ENCODE measurements at places on chromosomes 5 and 9.

- no peak for DNase-seq
Observed at GRCh38 chr5:167823405-167823804, 468.0 kb upstream of the WWC1 start.

DNA sequence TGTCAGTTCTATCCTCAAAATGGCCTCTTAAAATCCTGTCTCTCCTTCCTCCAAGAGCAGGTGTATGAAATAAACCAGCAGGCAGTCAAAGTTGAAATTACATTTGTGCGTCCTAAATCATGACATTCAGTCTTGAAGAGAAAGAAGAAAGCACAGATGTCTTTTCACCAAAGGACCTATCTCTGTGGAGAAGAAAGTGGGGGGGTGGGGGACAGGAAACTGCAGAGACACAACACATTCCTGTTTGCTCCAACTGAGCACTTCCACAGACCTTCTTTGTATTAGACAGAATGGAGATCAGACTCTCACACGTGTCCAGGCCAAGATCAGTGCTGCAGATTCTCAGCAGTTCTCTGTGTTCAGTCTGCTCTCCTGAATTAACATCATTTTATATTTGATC lies 471.9 kb upstream of the RGMB start:
- no peak for DNase-seq

DNA sequence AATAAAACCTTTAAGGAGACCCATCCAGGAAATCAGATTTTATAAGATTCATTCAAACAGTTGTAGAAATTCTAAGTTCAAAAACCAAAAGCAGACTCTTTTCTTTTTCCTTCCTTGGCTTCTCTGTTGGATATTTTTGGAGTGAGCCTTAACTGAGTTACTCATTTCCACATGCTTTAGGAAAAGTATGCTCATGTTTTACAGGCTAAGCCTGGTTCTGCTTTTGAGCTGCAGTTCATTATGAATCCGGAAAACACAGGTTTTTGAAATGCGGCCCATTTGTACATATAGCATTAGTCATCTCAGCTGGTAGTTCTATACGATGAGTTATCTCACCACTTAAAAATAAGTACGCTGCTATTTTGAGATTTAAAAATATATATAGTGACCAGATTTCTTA lies 156.6 kb upstream of the DMRT1 start:
- no peak for DNase-seq

DNA sequence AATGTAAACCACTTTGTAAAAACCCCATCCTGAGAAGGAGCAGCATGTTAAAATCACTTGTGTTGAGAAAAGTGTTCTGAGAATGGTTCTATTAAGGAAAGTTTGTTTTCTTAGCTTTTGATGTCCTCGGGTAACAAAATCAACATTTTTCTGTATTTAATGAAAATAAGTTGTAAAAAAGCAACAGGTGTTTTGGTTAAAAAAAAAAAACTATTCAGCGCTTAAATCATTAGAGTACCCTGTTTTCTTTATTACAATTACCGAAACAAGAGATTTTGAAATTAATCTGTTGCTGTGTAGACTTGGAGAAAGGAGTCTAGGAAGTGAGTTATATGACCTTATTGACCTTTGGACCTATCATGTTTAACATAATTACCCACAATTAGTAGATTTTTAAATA lies 167.7 kb downstream of the XRCC4 start:
- no peak for DNase-seq

GRCh38 chr5:134458234-134459009 lies 46.7 kb upstream of the CDKN2AIPNL start:
- DNase-seq: no peak

DNA sequence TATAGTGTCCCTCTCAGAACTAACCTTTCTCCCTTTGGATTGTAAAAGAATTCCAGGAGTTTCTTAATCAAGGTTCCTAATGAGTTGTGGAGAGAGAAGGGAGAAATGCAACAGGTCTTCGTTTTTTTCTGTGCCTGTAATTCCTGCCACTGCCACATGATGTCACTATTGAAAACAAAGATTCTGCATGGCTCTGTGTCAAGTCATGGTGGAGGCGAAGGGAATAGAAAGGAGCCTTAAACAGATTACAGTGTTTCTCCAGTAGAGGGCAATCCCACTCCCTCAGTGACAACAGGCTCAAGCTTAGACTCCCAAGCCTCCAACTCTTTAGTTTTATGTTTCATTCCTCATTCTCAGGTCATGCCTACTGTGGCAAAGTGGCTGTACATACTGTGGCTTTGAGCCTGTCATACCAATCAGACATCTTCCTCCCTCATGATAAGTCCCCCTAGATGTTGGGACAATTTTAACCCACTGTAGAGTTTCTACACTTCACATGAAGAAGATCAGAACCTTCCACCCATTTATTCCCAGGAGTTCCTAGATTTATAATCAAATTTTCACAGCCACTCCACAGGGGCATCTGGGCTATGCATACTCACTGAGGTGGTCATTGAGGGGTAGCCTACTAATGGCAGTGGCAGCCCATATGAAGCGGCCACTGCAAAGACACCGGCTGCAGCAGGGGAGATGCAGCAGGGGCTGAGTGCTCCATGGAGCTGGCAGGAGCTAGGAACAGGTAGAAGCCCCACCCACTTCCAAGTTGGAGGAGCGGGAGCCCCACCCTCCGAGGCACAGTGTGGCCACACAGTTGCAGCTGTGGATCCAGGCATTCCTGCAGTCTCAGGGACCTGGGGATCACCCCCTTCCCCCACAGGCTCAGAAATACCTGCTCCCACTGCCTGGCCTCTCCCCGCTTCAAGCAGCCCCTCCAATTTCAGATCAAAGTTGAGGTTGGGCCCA lies 97.4 kb upstream of the TRIM32 start:
- no peak for DNase-seq

DNA sequence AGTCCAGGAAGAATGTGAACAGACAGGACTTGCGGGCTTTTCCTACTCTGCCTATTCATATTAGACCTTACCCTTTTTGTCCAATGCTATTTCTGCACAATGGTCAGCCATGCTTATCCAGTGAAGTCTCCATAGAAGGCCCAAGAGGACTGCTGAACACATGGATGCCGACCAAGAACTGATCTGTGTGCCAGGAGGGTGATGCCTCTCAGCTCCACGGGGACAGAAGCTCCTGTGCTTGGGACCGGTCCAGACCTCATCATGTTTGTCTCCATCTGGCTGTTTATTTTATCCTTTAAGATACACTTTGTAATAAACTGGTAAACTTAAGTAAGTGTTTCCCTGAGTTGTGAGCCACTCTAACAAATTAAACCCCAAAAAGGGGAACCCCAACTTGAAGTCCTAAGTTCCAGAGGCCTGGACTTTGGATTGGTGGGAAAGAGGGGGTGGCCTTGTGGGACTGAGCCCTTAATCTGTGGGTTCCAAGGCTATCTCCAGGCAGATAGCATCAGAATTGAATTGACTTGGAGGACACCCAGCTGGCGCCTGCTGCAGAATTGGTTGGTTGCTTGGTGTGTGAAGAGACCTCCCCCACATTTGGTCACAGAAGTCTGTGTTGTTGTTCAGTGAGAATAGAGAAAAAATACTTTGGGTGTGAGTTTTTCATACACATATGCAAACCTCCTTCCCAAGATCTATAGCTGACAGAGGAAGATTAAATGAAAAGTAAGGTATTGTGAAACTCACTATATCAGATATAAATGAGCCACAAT lies 57.9 kb upstream of the ANKH start:
- no peak for DNase-seq

DNA sequence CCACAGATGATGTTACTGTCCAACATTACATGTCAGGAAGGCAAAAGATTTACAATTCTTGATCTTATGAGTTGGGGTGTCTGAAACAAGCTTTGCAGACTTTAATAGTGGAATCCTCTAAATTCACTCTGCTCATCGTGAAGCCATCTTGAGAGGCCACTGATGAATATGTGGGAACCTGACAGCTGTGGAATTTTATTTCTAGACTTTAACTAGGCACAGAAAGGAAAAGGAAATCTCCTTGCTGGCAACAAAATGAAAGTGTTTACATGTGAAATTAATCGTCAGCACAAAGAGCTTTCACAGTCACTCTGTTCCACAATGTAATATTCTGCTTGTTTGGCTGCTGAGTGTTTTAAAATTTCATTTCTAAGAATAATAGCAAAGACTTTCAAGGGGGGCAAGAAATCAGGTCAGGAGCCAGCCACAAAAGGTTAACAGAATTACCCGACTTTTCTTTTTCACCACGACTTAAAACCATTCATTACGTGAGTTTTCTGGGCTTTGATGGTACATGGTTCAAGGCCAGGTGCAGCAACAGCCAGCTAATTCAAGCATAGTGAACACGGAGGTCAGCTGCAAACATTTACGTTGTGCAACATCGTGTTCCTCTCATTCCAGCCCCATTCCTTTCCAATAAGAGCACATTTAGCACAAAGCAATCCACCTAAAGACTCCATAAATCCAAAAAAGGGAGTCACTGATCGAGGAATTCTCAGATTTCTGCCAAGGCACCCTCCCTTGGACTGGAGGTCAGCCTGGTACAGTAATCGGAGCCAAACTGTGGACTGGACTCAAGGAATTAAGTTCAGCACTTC lies 14.6 kb downstream of the NREP start:
- no peak for DNase-seq

GRCh38 chr5:59725392-59725767 lies 168.1 kb downstream of the PDE4D start:
- DNase-seq: no peak

DNA sequence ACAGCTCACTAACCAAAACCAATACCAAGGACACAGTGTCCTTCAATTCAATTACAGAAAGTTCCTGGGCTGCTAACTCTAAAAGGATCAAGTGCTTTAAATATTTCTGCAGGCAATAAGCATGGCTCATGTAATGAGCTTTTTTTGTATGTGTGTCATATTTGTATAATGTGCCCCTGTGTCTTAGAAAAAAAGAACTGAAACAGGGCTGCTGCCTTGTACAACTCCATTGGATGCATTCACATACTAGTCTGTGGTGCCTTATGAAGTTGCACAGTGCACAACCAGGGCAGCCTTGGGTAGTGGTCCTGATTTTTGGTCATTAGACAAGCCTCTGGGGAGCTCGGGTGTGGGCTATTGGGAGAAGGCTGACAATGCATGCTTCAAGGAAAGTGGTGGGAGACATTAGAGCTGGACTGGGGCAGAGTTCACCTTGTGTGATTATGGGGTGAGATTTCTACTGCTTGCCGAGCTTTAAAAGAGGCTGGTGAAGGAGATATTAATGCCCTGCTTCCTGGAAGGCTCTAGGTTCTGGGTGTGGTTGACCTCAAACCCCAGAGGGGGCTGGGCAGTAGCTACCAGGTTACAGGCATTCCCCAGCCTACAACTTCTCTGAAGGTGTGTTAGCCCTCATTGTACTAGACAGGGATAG lies 3.6 kb upstream of the CPEB4 start:
- no peak for DNase-seq

DNA sequence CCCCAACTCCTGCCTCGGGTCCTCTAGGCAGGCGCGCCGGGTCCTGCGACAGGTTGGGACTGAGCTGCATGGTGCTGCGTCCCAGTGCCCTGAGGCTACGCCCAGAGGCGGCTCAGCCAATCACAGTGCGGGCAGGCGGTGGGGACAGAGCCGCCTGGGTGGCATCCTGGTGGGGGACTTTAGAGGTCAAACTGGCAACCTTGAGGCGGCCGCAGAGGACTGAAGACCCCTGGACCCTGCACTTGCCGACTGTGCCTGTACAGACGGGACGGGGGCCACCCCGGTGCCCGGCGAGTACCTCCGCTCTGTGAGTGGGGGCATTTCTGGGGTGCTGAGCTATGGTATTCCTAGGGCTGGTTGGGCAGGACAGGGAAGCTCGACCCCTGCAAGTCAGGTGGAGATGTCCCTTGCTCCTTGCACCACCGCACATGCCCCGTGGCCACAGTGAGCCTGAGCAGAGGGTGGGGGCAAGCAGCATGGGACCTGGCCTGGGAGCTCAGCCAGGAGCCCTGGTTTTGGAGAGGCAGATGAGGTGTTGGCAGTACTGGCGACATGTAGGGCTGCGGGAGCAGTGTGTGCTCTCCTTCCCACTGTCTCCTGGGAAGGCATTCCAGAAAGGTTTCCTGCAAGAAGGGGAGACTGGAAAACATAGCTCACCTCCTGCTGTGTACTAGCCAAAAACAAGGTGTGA lies 45.5 kb downstream of the CTSL start:
- DNase-seq: no peak

DNA sequence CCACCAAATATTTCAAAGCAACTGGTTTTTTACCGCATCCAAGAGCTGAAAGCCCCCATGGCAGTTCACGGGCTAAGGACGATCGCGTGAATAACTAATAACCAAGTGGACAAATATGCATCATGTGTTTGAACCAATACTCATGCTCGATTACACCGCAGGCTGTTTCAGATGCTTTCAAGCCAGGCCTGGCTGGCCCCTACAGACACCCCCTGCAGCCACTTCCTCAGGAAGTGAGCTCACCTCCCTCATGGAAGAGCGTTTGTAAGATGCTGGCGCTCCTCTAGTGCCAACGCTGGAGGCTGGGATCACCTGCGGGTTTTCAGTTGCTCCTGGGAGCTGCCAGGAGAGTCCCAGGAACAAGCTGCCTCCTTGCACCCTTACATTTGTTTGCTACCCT lies 53.9 kb upstream of the PTCH1 start:
- DNase-seq: no peak

DNA sequence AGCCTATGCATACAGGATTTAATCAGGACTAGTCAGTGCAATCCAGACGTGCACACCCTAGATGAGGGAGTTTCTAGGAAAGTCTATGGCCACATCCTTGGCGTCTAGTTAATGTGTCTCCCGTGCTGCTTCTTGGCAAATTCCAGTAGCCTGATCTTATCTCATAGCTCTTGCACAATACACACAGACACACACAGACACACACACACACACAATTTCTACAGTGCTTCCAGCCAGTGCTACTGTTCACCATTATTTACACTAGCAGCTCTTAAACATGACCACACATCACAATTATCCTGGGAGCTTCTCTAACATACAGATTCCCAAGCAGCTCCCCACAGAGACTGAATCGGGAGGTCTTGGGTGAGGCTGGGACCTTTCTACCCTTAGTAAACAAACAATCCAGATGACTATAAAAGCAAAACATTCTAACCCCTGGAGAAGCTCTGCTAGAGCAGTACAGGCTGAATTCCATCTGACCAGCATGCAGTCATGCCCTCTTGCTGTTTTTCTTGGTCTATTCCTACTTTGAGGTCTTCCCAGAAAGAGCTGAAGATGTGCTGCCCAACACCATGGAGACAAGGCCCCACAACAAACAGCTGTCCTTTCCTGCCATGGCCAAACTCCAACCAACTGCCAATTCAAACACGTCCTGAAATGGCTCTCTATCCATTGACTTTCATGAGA lies 236.6 kb downstream of the DEPDC1B start:
- DNase-seq: no peak

- DNase-seq: no peak
Observed at GRCh38 chr9:2022560-2022959, 7.4 kb downstream of the SMARCA2 start.

DNA sequence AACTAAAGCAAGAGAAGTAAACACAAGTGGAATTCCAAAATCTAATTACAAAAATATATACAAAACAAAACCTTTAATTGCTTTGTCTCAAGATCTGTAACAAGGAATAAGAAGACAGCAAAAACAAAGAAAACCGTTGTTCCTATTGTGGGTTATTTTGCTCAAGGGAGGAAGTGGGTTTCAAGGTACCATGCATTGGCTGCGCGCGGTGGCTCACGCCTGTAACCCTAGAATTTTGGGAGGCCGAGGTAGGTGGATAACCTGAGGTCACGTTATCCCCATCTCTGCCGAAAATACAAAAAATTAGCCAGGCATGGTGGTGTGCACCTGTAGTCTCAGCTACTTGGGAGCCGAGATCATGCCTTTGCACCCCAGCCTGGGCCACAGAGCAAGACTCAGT lies 12.1 kb upstream of the IQGAP2 start:
- DNase-seq: no peak

Measured in stimulated activated CD4-positive, alpha-beta T cell treated with anti-CD3 and anti-CD28 coated beads, Interleukin-1b, Interleukin-23, amount 100 ng/mL, for 4 hours (primary cell).